SHP77 (cell line): ENCODE measurements at places on chromosomes 12 and 14.

DNA sequence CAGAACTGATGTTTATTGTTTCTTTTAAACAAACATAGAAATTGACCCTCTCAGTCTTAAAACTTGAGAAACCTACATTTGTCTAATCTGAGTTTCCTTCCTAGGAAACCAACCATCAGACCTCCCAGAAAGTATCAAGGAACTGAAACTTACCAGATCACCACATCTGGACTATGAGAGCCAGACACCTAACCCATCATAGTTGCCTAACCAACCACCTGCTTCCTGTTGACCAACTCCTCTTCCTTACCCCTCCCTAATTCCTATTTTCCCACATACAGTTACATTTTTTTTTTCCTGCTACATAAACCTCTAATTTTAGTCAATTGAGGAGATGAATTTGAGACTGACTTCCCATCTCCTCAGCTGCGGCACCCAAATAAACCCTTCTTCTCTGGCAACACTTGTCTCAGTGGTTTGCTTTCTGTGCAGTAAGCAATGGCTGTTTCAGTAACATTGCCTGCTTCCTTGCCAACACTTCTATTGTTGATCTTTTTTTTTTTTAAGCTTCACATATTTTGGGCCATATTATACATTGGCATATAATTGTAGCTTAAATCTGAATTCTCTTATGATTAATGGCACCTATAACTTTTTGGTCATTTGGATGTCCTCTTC lies 34.3 kb downstream of the KLRD1 start:
- DNase-seq, result no peak

DNA sequence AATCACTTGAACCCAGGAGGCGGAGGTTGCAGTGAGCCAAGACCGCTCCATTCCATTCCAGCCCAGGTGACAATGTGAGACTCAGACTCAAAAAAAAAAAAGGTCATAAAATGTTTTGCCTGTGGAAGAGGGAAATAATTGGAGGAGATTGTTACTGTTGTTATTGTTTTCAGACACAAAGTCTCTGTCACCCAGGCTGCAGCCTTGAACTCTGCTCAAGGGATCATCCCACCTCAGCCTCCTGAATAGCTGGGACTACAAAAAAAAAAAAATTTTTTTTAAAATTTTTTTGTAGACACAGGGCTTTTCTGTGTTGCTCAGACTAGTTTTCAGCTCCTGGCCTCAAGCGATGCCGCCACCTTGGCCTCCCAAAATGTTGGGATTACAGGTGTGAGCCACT lies 33.9 kb downstream of the ARID2 start:
- no peak for DNase-seq

- peak; percentile 59 for DNase-seq
These were observed 35.9 kb downstream of the FBLN5 start for GRCh38 chr14:91911474-91912032.

DNA sequence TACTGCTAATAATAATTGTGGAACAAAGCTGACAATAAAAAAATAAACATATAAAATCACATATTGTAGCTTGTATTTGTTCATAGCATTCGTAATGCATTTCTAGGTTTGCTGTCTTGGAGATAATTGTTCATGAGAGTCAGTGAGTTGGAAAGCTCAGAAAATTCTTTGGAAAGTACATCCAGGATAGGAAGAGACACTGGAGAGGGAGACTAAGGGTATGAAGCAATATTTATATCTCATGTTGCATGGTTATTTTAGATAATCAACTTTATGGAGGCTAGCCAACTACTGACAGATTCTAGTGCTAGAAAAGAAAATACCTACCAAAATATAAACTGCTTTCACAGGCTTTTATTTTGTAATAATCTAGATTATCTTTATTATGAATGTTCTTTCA lies 1095.2 kb downstream of the FSCB start:
- no peak for DNase-seq

DNA sequence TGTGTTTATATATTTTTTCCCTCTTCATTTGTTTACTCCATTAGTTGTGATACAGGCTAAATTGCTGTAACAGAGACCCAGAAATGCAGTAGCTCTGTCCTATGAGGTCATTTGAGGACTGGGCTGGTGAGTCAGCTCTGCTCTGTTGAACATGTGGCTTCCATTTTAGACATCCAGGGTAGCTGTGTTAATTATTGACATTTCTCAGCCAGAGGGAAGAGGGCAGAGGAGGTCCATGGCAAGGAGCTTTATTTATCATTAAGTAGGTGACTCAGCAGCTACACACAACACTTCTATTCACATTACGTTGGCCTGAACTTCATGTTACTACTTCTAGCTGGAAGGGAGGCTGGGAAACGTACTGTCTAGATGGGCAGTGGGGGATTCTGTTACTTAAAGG lies 85.4 kb downstream of the PTCSC3 start:
- peak; percentile 65 for DNase-seq

DNA sequence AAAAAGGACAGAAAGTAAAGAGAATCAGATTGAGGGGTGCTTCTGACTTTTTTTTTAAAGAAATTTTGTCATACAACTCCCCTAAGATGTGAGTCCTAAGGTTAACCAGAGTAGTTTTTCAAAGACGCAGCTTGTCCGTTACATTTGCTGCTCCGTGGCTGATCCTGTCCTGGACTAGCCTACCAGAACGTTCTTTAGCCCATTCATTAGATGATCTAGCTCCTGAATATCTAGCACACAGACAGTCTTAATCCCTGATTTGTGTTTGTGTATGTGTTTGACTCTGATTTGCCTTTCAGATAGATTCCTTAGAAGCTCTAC lies 60.3 kb downstream of the SAMD4A start:
- DNase-seq, result no peak

GRCh38 chr12:105569886-105570285 lies 239.4 kb downstream of the C12orf75 start:
- no peak for DNase-seq

DNA sequence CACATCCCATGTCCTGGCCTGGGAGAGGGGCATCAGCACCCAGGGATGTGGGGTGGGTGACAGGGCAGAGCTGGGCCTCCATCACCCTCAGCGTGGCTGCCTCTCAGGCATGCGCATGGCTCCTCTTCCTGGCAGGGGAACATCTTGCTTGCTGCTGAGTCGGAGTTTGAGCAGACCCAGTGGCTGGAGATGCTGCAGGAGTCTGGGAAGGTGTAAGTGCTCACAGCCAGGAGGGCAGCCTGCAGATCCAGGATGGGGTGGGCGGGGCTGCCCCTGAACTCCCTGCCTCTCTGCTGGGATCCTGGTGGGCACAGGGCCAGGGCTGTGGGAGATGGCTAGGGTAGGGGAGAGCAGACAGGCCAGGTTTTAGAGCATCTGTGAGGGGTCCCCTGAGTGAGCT lies 16.2 kb downstream of the PLEKHD1 start:
- DNase-seq, result no peak

GRCh38 chr12:117032593-117033381 lies 66.4 kb downstream of the TESC start:
- DNase-seq, result no peak

GRCh38 chr12:643475-644302 lies 19.6 kb downstream of the NINJ2 start:
- DNase-seq, result no peak

DNA sequence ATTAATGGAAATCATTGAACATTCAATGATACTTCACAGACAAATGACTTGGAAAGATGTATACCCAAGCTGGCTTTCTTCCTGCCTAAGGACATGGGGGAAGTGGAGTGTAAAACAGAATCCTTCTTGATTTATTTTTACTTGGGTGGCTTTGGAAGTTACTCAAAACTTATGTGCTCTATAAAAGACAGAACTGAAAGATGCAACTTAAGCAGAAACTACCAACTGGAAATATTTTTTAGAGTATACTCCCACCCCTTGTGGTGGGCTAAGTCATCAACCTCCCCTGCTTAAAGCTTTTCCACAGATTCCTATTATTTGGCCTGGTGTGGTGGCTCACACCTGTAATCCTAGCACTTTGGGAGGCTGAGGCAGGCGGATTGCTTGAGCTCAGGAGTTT lies 126.0 kb upstream of the ATP2B1 start:
- no peak for DNase-seq

DNA sequence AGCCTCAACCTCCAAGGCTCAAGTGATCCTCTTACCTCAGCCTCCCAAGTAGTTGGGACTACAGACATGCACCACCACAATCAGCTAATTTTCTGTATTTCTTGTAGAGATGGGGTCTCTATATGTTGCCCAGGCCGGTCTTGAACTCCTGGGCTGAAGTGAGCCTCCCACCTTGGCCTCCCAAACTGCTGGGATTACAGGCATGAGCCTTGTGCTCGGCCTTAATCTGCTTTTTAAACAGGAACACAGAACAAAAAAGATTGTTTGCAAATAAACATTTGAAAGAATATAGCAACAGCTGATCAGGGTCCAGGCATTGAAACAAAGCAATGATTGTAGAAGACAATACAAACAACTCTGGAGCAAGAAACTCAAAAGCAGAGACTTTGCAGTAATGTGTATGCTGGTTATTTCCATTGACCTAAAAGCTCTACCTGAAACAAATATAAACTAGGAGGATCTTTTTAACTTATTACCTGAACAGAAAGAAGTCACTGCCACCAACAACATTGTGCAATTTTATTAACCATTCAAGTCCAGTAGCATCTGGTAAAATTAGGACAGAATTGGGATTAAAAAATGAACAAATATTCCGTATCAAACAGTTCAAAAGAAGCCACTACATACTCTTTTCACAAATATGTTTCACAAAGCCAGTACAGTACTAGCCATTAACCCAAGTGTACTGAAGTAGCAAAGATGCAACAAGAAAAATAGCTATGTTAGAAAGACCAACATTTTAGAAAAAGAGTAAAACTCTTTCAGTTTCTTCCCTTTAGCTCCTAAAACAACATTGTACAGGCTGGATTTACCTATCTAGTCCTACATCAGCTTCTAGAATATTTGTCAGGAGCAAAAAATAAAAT lies 14.2 kb downstream of the AMN1 start:
- no peak for DNase-seq

DNA sequence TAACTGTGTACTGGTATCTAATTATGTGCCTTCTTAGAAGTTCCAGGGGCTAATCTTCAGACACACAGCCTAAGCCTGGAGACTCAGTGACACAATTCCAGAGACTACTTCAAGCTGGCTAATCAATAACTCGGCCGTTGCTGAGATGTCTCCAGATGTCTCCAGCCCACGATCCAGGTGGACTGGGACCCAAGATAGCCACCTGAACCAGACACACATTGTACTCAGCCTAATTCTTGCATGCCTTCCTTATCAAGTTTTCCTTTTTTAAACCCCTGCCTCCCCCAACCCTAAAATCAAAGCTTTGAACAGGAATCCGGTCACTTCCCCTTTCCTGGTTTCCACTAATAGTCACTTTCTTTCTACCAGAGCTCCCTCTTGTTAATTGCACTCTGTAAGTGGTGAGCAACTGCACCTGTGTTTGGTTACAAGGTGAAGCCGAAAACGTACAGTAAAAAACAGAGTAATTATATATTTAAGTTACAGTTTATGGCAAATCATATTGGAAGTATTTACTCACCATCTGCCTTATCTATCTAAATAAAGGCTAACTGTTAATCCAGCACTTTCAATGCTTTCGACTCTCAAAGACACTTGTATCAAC lies 39.8 kb upstream of the PTGDR start:
- DNase-seq, result no peak

DNA sequence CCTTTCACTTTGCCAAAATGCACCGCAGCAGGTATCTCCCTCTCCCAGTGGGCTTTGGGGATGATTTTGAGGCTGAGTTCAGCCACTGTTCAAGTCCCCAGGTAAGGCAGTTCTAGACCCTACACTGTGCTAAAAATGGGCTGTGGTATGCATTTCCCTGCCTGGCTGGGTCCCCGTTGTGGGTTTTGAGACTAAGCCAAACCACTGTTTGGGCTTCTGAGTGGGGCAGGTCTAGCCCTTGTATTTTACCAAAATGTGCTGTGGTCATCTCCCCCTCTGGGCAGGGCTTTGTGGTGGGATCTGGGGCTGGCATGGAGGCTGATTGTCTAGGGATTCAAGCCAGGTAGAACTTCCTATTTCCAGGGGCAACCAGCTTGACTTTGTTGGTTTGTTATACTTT lies 13.6 kb upstream of the OR4Q3 start:
- no peak for DNase-seq

DNA sequence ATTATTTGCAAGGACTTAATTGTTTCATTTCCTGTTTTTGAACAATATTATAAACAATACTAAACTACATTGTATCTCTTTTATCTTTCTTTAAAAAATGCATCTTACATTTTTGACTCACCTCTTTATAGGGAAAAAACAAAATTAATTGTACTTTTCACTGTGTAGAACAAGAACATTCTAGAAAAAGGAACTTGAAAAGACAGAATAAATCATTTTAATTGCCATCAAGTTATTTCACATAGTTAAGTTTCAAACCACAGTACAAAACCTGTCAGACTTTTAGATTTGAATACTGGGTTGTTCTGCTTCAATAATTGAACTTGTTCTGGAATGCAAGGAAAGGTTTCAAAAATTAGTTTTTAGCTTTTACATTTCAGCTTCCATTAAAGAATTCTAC lies 50.0 kb downstream of the SLC38A6 start:
- no peak for DNase-seq

- DNase-seq, result no peak
These were observed 96.3 kb upstream of the EVL start for GRCh38 chr14:99968941-99969340.

GRCh38 chr14:99270458-99271220 lies 1.4 kb downstream of the BCL11B start:
- no peak for DNase-seq

GRCh38 chr12:7859552-7859951 lies 13.2 kb downstream of the SLC2A14 start:
- DNase-seq, result no peak

- DNase-seq, result no peak
These were observed 830 bp upstream of the LPCAT3 start for GRCh38 chr12:7019043-7019569.

GRCh38 chr14:51139121-51139681 lies 44.3 kb upstream of the TRIM9 start:
- no peak for DNase-seq

DNA sequence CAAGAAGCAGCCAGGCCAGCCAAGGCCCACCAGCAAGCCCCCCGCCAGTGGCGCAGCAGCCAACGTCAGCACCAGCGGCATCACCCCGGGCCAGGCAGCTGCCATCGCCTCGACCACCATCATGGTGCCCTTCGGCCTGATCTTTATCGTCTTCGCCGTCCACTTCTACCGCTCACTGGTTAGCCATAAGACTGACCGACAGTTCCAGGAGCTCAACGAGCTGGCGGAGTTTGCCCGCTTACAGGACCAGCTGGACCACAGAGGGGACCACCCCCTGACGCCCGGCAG lies 15.0 kb downstream of the ORAI1 start:
- DNase-seq, result no peak

GRCh38 chr12:32390572-32391219 lies 8.7 kb upstream of the FGD4 start:
- DNase-seq, result no peak

- DNase-seq, result no peak
These were observed 169.7 kb downstream of the CALM1 start for GRCh38 chr14:90566481-90566880.

- DNase-seq, result no peak
These were observed 63.7 kb upstream of the ZFP36L1 start for GRCh38 chr14:68856572-68856971.

- no peak for DNase-seq
These were observed 43.6 kb upstream of the LHX5 start for GRCh38 chr12:113515082-113515856.
